ENCODE measurements at places on chromosomes 12 and 14.

DNA sequence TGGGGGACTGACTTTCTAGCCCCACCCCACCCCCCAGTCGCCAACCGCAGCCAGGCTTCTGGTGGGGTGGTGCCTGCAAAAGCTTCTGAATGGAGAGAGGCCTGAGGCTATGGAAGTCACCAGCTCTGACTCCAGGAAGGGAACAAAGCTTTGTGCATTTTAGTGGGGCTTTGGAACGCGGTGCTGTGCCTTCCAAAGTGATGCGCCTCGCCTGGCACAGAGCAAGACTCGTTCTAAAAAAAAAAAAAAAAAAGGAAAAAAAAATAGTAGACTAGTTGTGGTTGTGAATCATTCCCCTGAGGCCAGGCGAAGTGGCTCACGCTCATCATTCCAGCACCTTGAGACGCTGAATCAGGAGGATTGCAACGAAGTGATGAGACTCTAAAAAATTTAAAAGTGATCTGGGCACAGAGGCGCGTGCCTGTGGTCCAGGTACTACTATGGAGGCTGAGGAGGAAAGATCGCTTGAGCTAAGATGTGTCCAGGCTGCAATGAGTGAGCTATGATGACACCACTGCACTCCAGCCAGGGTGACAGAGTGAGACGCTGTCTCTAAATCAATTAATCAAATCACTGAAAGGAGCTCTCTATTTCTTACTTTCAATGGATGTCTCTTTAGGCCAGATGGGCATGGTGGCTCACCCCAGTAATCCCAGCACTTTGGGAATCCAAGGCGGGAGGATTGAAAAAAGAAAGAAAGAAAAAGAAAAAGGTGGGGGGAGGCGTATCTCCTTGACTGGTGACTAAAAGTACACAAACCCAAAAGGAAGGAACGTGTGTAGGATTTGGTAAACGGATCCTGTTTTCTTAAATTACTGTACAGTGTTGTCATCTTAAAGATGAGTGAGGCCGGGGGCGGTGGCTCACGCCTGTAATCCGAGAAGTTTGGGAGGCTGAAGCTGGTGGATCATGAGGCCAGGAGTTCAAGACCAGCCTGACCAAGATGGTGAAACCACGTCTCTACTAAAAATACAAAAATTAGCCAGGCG lies 259.6 kb upstream of the ALG10B start:
- no peak for DNase-seq

- DNase-seq, result no peak
These were observed 264.9 kb downstream of the CCER1 start for GRCh38 chr12:90690120-90690519.

DNA sequence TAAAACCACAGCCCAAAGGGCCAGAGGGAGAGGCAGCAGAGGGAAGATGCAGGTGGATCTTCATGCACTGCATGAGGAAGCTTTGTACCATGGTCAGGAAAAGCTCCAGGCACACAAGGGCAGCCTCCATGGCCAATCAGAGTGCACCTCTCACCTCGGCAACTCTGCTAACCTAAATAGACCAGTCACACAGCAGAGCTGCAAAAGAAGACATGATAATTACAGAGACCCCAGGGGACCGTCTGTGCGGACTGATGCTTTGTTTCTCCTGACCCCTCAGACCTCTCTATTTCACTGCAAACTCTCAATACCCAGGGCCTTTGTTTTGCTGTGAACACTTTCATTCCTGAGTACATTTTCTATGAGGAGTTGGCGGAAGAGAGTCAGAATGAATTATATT lies 10.7 kb upstream of the TCL1B start:
- DNase-seq, result no peak

GRCh38 chr12:101793401-101793800 lies 37.4 kb downstream of the GNPTAB start:
- peak; percentile 33 for DNase-seq

DNA sequence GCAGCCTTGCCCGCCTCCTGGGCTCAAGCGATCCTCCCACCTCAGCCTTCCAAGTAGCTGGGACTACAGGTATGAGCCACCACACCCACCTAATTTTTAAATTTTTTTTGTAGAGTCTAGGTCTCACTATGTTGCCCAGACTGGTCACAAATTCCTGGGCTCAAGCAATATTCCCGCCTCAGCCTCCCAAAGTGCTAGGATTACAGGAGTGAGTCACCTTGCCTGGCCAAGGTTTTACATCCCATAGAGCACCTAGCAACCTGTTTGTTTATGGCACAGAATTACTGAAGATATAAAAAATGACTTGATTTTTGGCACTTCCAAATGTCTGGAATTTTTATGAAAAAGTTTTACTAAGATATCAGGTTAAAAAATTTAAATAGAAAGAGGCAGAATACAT lies 16.5 kb downstream of the MYO1A start:
- DNase-seq, result no peak

DNA sequence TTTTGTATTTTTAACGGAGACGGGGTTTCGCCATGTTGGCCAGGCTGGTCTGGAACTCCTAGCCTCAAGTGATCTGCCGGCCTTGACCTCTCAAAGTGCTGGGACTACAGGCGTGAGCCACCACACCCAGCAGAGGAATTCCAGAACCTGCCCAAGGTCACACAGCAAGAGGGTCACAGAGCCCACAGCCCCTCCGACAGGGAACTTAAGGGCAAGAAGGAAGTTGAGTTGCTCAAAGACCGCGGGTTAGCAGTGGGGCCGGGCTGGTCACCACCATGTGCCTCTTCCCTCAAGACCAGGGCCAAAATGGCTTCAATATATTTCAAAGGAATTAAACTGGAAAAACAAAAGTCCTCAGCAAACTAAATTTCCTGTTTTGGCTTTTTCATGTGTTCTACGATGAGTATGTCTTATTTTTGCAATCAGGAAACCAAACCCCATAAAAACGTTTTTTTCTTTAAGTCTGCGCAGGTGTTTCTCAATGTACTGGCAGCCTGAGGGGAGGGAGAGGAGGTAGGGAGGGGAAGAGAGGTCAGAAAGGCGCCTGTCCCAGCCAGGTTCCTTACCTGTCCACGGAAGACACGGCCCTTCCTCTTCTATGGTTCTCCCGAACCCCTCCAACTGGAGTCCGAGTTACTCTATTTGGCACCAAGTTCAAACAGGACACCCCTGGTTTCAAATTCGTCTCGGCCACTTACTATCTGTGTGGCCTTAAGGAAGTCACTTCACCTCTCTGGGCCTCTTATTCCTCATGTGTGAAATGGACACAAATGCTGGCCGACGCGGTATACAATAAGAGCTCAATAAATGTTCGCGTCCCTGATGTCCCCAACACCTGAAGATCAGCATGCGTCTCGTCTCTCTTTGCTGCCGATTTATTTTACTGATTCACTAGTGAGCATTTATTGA lies 778 bp downstream of the SLC8B1 start:
- no peak for DNase-seq

DNA sequence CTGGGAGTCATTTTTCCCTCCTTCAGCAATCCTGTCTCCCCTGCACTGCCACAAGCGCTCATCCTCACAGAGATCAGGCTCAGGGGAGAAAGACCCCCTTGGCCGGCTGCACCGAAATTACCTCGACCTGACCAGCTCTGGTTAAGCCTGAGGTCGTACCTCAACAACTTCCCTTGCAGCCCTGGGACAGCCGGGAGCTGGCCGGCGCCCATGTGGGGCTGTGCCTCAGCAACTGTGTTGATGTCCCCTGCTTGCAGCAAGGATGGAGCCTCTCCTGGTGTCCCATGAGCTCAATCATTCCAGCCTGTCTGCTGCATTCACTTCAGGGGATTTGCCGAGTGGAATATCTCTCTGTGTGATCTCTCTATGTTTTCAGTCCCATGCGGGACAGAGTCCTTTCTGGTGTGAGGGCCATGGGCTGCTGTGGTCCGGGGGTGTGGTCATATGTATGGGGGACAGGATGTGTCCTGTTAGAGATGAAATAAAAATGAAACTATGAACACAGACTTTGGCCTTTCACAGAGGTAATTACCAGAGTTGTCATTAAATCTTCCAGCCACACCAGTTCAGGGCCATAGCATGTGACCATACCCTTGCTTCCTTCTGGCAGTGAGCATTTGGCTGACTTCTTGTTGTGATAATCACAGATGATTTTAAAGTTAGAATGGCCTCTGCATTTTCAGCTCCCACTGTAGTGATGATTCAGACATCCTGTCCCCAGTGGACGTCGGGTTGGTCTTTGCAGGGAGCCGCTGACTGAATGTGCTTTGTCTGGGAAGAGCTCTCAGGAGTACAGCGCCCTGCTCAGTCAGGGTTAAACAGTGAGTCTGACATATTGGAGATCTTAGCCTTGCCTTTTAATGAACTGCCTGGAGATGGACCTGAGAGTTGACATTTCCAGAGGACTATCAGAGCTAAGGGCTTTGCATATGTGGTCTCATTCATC lies 405.9 kb downstream of the AACS start:
- peak; percentile 45 for DNase-seq

- DNase-seq, result no peak
These were observed 60.8 kb upstream of the MED13L start for GRCh38 chr12:116338064-116338846.

- no peak for DNase-seq
These were observed 455.3 kb upstream of the PDE3A start for GRCh38 chr12:19912991-19913390.

All from GM13976 (cell line).